Cortex of kidney (tissue), 1 donor: ENCODE measurements at places on chromosomes 12 and 14.

DNA sequence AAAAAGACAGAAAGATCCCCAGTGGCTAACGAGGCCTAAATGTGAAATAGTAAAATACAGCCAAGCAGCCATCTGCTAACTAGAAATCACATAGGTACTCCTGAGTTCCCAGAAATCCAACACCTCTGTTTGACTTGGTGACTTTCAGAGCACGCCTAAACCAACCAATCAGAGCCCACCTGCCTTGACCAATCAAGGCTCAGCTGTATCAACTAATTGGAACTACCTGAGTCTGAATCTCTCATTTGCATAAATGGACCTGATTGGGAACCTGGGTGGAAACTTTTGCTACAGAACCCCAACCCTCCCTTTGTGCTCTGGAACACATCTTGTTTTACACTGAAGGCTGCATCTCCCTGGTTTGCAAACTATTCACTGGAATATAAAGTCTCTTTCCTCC is 5.1 kb upstream of the TCL1B start:
- no peak for DNase-seq

DNA sequence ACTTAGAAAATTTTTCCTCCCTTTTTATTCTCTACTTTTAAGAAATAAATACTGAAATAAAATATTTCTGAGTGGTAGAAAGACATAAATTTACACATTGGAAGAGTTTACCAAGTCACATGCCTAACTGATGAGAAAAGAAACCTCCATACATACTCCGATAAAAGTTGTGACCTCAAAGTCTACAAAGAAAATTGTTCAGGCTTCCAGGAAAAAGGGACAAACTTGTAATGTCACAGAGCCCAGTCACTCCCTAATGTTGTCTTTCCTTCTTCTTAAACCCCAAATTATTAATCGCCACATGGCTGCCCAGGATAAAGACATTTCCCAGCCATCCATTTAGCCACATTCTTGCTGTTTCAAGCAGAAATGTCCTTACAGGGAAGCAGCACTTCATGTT is 455.3 kb downstream of the MDGA2 start:
- no peak for DNase-seq

- DNase-seq: no peak
Observed at GRCh38 chr14:94888121-94888520, 118.2 kb upstream of the GSC start.

DNA sequence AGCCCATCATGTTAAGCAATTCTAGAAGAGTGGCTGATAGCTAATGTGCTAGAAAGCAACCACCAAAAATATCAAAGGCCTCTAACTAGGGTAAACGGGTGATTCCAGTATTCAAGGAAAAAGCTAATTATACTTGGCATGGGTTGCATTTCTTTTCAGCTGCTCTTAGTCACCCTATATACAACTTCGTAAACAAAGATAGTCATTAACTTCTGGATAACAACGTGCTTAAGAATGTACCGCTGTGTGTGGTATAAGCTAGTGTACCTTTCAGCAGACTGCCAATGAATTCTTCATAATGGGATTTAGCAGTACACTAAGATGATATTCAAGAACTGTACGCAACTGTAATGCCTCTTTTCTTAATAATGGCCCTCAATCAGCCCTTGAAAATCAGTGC is 42.2 kb upstream of the SLC6A13 start:
- DNase-seq: no peak

GRCh38 chr14:88255196-88255595 is 67.9 kb downstream of the KCNK10 start:
- DNase-seq: no peak

GRCh38 chr12:72547573-72547972 is 275.4 kb downstream of the TRHDE start:
- DNase-seq: no peak

DNA sequence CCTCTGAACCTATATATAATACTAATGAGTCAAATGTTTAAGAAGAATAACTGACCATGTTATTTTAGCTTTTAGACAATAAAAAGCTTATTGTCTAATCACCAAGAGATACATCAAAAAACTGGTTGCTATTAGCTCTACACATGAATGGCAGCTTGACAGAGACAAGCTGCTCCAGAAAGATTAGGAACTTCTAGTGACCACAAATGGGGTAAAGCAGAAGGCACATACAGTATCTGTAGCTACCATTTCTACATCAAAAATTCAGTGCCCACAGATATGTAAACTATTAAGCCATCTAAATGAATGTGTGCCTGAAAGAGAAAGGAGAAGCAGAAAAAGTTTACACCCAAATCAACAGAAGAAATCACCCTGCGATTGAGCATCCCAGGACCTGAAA is 2.4 kb downstream of the AREL1 start:
- no peak for DNase-seq

- no peak for DNase-seq
Observed at GRCh38 chr12:56155256-56155845, 2.8 kb upstream of the MYL6 start.

DNA sequence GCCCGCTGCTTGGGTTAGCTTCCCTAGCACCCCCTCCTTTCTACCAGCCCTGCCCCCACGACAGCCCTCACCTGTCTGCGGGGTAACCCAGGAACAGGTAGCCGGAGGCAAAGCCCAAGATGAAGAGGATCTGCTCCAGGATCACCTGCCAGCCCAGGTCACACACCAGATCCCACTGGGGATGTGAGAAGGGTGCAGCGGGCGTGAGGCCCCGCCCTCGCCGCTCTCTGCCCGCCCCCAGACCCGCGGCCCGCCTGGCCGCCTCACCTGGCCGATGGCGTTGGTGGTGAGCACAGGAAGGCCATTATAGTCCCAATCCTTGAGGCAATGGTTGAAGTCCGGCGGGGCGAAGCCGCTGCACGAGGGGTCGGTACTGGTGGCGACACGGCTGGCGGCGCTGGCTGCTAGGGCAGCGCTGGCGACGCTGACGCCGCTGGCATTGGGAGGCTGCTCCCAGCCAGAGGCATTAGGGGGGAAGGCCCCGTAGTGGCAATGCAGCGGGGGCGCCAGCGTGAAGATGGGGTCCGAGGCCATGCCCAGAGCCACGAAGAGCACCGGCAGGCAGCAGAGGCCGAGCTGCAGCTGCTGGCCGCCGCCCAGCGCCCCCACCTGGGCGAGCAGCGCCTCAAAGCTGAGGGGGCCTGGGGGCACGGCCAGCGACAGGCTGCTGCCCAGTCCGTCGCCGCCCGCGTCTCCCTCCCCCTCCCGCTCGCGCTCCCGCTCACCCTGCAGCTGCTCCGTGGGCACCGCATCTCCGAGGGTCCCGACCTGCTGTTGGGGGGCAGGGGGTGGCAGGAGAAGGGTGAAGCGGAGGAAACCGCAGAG is 794 bp downstream of the SLC22A17 start:
- no peak for DNase-seq

- DNase-seq: no peak
Observed at GRCh38 chr14:54343272-54344121, 53.3 kb upstream of the CDKN3 start.

GRCh38 chr12:43285159-43285598 is 266.8 kb downstream of the ADAMTS20 start:
- DNase-seq: no peak

GRCh38 chr14:95047754-95048153 is 109.6 kb downstream of the DICER1 start:
- no peak for DNase-seq

- DNase-seq: no peak
Observed at GRCh38 chr14:72774141-72774540, 119.8 kb downstream of the DPF3 start.

DNA sequence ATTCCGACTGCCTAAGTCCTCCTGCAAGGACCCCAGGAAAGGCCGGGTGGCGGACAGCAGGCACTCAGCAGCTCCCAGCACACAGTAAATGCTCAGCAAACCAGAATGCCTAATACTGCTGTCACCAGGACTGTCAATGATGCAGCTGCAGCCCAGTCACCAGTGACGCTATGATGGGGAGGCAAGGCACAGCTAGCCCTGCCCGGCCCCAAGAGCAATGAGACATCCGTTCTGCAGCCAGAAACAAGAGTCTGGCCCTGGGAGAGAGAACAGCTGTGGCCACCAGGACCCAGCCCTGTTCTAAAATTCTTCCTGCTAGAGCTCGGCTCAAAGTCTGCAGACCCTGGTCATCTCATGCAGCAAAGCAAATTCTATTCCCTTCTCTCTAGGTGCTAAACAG is 69.8 kb downstream of the NCOR2 start:
- DNase-seq: no peak

DNA sequence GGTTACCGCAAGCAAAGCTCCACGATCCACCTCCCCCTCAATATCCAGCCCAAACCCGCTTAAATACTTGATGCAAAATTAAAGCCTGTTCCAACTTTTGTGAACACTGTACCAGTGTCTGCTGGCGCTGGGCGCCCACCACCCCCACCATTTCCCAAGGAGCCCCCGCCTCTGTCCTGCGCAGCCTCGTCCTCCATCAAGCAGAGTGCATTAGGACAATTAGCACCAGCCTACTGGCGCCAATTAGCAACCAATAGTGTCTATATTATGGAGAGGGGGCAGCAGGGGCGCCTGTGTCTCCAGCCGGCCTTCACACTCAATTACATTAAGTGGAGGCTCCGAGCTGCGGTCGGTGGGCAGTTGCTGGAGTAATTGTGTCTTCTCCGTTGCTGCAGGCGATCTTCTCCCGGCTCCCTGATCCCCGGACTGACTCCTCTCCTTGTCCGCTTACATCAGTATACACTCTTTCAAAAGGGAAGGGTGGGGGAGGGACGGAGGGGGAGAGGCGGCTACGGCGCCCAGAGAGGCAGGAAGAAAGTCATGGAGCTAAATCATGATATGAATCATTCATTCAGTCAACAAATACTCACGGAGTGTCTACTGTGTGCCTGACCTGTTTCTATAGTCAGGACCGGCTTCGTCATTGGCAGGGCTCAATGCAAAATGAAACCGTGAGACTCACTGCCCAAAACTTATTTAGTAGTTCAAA is 707.3 kb downstream of the MED13L start:
- no peak for DNase-seq

DNA sequence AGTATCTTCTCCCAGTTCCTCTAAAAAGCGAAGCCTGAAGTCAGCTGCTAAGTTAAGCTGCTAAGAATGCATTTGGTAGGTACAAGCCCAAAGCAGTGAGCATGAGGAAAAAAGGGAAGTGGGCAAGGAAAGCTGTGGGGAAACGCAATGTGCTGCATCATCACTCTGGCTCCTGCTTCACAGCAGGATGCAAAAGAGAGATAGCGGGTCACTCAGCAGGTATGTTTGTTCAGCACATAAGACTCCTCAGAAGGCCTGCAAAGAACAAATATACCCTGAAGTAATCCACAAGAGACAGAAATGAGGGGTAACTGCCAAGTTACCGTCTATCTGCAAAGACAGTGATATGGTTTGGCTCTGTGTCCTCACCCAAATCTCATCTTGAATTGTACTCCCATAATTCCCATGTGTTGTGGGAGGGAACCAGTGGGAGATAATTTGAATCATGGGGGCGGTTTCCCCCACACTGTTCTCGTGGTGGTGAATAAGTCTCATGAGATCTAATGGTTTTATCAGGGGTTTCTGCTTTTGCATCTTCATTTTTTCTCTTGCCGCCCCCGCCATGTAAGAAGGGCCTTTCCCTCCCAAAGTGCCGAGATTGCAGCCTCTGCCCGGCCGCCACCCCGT is 127.4 kb upstream of the EGLN3 start:
- no peak for DNase-seq

GRCh38 chr12:68075416-68075815 is 84.1 kb downstream of the IFNG start:
- no peak for DNase-seq

DNA sequence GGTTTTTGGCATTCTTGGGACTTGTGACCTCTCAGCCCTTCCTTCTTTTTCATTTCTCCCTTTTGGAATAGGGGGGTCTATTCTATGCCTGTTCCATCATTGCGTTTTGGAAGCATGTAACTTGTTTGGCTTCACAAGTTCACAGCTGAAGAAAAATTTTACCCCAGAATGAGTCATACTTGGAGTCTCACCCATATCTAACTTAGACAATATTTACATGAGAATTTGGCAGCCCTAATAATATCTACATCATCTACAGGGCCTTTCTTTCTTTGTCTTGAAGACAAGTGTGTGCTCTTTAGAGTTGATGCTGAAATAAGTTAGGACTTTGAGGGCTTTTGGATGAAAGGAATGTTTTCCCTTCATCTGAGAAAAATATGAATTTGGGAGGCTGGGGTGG is 1312.9 kb upstream of the FLRT2 start:
- DNase-seq: no peak

DNA sequence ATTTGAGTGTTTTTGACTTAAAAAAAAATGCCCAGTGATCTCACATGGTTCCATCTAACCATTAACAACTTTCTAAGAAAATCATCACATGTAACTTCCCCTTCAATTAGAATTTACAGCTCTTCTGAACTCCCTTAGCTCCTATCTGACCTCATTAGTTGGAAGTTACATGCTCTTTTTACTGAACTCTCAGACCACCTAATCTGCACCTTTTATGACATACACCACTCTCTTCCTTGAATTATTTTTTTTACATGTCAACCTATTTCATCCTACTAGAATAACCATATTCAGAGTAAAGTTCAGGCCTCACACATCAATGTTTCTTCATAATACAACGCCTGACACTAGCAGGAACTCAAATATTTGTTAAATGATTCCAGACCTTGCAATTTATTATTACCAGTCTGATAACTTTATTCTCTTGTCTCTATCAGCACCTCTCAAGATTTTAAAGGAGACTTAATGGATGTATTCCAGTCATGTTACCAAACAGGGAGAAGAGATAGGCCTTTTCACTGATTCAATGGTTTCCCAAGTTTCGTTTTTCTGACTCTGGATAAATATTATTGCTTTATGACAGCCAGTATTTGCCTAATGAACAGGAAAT is 21.0 kb downstream of the EGLN3 start:
- DNase-seq: no peak

GRCh38 chr14:75636100-75636692 is 24.5 kb downstream of the ERG28 start:
- no peak for DNase-seq

DNA sequence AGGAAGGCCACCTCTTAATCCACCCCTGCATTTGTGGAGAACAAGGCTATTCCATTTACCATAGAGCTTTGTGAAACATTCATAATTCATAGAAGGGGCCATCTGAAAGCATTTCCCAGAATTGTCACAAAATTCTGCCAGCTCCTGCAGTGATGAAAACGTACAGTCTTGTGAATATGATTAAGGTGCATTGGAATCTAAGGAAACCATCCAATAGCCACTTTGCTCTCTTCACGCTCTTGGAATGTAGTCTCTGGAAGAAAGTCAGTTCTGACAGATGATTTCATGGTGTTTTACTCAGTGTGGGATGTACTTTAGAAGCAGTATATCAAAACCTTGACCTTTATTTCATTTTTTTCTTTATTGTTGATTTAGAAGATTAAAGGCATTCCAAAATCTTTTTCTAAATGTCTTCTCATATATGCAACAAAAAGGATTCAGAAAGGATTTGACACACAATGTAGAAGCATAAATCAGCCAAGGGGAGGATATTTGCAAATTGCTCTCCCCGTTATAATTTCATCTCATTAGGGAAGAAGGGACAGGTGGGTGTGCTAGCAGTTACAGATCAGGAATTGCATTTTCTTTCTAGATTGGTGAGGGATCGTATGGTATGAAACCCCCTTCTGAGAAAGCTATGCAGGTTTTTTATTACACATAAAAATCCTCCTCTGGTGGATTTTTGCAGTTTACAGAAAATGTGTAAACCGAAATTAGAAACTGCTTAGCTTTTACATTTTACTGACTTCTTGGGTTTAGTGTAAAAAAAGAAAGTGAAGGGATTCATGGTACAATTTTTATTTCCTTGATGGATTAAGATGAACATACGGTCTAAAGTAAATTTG is 390.2 kb downstream of the LRIG3 start:
- no peak for DNase-seq

GRCh38 chr12:105783983-105784947 is 354.5 kb downstream of the NUAK1 start:
- DNase-seq: no peak
